ENCODE measurements at places on chromosomes 4 and X.

DNA sequence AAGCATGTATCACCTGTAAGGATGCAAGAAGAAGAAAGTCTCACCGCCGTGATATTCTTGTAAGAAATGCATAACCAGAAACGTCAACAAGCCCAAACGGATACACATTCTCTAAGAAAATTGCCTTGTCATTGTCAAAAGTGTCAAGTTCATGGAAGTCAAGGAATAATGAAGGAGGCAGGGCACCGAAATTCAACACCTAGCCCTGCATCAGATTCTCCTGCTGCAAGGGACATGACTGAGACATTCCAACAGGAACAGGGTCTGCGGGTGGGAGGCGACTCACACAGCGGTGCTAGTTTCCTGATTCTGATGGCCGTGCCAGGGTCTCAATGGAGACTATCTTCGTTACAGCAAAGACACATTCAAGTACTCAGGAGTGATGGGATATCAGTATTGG is 26.7 kb downstream of the IRF2 start:
- DNase-seq = no peak

- DNase-seq = no peak
These were observed 475.5 kb upstream of the FGF16 start for GRCh38 chrX:76971393-76972376.

- no peak for DNase-seq
These were observed 4.3 kb downstream of the SEPSECS start for GRCh38 chr4:25155947-25156346.

GRCh38 chr4:79281566-79282359 is 44.1 kb downstream of the NAA11 start:
- DNase-seq = no peak

DNA sequence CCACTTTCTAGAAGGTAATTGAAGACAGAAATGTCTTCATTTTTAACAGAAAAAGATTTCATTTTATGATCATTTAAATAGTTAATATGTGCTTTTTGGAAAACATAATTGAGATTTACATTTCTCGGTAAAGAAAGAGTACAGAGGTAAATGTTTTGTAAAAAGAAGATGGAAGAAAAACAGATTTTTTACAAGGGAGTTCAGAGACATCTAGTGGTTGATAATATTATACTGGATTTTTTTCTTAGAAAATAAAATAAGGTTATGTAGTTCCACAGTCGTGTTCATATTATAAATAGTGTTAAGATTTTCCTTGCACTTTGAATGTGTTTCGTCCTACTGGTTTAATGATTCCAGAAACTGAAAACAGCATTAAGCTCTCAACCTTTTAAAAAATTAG is 60.6 kb downstream of the SMARCA1 start:
- DNase-seq = no peak

- DNase-seq = no peak
These were observed 7.9 kb downstream of the FAM13A start for GRCh38 chr4:89048906-89049601.

DNA sequence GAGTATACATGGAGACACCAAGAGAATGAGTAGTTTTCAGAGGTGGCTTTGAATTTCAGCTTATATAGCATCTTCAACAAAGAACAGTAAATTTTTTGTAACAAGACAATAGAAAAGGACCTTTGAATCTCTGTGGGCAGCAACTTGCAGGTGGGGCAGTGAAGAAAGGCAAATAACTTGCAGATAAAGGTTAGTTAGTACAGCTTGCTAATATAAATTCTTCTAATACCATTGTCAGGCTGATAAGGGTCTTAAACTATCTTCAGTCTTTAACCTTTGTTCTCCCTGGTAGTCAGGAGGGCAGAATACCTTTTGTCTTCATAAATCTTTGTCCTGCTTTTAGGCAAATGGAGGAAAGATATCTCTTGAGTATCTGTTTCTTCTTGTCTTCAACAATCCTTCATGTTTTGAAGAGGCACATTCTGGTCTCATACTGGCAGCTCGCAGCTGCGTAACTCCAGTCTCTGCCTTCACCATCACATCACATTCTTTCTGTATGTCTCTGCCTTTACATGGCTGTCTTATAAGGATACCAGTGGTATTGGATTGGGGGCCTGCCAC is 16.0 kb downstream of the ANXA3 start:
- no peak for DNase-seq

DNA sequence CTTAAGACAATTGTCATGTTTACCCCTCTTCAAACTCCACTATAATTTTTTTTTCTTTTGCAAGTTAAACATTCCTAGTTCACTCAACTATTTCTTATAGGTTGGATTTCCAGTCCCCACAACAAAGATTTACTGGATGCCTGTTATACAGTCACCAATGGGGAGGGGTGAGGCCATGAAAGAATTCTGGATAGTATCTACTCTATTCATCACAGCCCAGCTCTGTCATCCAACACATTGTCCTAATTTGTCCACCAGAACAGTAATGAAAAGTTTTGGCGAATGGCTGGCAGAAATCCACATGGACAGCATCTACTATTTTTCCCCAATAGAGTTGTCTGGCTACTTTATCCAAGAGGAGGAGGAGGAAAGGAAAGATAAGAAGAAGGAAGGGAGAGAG is 192.7 kb upstream of the S100G start:
- no peak for DNase-seq

- no peak for DNase-seq
These were observed 737.5 kb upstream of the MAGEB2 start for GRCh38 chrX:29477878-29478277.

DNA sequence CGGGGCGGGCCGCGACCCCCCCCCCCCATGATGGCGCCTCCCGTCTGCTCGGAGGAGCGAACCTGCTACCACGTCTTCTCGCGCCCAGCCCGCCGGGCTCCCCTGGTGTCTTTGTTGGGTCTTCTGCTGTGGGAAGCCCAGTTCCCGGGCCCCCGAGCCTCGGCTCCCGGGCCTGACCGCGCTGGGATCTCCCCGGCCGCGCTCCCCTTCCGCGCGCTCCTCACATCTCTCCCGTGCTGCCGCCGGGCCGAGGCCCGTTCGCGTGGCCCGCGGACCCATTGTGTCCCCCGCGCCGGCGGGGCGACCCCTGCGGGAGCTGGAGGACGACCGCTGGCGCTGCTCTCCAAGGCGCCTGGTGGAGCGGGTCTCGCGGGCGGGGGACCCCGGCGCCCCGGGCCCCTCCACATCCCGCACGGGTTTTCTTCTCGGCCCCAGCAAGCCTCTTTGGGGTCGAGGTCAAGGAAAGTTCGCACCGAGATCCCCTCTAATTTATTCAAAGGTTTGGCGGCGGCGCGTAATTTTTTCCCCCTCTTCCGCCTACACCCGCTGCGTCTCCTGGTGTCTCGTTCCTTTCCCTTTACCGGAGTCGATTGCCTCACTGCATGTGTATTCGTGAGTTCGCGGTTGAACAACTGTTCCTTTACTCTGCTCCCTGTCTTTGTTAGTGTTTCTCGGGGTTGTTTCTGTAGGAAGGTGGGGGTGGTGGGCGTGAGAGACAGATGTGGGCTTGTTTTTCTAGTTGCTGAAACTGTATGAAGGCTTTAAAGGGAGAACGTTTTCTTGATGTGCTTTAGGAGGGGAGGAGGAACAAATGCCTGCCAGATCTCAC is 770 bp downstream of the SMAD1 start:
- peak; percentile 37 for DNase-seq

Measured in NCI-H748 treated with DMSO at 0.1 percent for 48 hours (cell line).